ENCODE measurements at places on chromosomes 13 and 19.

DNA sequence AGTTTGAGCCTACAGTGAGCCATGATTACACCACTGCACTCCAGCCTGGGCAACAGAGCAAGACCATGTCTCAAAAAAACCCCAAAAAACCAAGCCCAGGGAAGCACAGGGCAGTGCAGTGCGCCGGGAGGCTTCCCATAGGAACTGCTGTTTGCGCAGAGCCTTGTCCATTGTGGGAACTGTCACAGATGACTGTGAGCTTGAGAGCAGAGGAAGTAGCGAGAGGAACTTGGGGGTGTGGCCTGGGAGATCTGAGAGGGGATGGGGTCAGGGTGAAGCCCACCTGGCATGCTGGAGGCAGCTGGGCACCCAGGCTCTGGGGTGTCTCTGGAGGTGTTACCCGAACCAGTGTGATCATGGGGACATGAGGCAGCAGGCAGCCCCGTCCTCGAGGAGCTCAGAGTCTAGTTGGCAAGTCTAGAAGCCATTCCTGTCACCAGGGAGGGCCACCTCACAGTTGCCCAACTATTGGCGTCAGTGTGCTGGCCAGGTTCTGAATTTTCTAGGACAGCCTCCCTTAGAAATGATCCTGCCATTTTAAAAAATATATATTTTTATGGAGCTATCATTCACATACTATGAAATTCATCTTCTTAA lies 10.4 kb downstream of the KDM4B start:
- no peak for DNase-seq

DNA sequence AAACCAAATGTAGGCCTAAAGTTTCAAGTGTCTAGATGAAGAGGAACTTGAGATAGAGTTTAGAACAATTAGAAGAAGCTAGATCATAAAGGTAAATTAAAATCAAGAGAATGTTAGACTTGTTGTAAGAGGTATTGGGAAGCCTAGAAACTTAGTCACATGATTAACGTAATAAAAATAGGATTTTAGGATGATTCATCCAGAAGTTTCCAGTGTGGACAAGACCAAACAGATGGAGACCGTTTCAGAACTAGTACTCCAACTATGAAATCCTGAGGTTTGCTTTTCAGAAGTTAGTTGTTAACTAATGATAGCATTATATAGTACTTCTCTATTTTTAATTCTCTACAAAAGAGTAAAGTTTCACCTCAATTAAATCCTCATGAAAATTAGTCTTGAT lies 104.9 kb downstream of the MZT1 start:
- DNase-seq: no peak

- DNase-seq: no peak
Measured at GRCh38 chr13:100751826-100752225, 77.2 kb upstream of the TMTC4 start.

DNA sequence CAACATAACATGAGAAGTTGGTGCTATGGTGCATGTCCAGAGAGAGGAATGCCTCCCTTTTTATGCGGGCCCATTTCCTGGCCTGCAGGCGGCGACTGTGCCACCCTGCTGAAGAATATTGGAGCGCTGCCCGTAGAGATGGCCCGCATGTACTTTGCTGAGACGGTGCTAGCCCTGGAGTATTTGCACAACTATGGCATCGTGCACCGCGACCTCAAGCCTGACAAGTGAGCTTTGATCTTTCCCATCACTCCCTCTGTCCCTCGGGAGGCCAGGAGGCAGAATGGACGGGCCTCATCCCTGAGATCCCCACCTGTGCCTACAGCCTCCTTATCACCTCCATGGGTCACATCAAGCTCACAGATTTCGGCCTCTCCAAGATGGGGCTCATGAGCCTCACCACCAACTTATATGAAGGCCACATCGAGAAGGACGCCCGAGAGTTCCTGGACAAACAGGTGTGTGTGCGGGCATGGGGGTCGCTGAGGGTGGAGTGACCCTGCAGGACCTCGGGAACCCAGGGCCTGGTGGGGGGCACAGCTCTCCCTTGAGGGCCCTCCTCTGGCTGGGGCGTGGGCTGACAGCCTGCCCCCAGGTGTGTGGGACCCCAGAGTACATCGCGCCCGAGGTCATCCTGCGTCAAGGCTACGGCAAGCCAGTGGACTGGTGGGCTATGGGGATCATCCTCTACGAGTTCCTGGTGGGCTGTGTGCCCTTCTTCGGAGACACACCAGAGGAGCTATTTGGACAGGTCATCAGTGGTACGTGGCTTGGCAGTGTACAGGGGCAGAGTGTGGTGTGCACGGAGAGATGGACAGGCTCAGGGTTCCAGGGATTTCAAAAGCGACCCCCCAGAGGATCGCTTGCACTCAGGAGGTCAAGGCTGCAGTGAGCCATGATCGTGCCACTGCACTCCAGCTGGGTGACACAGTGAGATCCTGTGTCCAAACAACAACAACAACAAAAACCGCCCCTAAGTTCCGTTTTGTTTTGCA lies 16.2 kb downstream of the DNASE2 start:
- no peak for DNase-seq

- no peak for DNase-seq
Measured at GRCh38 chr19:31511098-31511497, 161.9 kb upstream of the TSHZ3 start.

All from activated gamma-delta T cell (primary cell).